DND-41 (cell line): ENCODE measurements at places on chromosomes 12 and 14.

DNA sequence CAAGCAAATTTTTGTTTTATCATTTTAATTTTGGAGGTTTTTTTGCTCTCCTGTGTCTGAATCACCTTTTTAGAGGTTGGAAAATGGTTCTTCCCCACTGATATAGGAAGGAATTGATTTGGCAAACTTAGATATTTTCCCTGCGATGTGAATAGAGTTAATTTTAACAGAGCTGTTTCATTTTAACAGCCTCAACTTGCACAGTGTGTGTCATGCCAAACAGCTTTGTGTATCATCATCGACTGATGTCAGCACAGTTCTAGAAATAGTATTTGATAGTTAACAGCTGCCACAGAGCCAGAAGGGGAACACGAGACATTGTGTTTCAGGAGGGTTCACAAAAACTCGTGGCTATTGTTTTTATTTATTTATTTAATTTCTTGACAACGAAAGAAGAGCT lies 243.1 kb upstream of the FOXN3 start:
- H3K4me1 ChIP-seq, result no peaks in the 10 kb centered on the region
- H3K36me3 ChIP-seq, result no peaks in the 10 kb centered on the region
- H3K27me3 ChIP-seq, result no peaks in the 10 kb centered on the region
- H3K27ac ChIP-seq, result no peak overlapping the region

- H3K36me3 ChIP-seq, result peaks cover under 1% of the 10 kb centered on the region; the same call in 1 of the 2 replicates
- no peak overlapping the region for H3K27ac ChIP-seq
- peaks cover 34% of the 10 kb centered on the region for H3K27me3 ChIP-seq
- DNase-seq, result peak; percentile 31
These were observed 3.9 kb downstream of the DDN start for GRCh38 chr12:48995086-48995879.

DNA sequence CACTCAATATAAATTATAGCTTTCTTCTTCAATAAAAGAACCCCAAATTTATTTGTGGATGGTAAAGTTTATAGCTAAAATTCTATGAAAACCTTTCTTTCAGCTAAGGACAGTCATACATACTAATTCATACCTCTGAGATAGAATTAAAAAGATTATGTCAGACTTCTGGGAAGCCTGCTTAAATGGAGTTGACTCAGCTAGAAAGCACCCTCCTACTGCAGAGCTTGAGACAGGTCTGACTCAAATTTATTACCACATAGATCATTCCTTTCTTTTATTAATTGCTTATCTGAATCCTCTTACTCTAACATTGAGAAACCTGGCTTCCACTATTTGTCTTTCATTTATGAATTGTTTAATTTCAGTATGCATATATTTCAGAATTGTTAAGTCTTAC lies 1007.0 kb upstream of the LRFN5 start:
- H3K4me3 ChIP-seq, result no peak overlapping the region
- H3K27ac ChIP-seq, result no peak overlapping the region
- H3K4me1 ChIP-seq, result no peaks in the 10 kb centered on the region
- no peaks in the 10 kb centered on the region for H3K27me3 ChIP-seq
- no peaks in the 10 kb centered on the region for H3K36me3 ChIP-seq

DNA sequence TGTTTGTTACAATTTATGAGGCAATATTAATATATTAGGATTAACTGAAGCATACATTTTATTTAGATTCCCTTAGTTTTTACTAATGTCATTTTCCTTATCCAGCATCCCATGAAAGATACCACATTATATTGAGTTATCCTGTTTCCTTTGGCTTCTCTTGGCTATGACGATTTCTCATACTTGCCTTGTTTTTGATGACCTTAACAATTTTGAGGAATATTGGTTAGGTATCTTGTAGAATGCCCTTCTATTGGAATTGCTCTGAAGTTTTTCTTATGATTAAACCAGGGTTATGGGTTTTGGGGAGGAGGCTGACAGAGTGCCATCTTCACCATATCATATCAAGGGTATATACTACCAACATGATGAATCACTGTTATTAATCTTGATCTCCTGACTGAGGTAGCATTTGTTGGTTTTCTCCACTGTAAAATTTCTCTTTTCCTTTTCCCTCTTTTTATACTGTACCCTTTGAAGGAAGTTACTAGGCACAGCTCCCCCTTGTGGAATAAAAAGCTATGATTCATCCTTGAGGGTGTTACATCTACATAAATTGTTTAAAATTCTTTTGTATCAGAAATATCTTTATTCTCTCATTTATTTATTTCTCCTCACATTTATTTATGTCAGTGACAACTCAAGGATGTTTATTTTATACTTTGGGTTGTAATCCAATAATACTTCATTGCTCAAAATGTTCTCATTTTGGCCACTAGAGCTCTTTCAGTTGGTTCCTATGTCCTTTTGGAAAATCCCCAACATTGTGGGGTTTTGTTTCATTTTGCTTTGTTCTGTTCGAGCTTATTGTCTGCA lies 239.0 kb downstream of the SLC16A7 start:
- no peaks in the 10 kb centered on the region for H3K36me3 ChIP-seq
- no peak overlapping the region for H3K4me3 ChIP-seq
- no peak for DNase-seq
- H3K4me1 ChIP-seq, result no peaks in the 10 kb centered on the region
- no peak overlapping the region for H3K27ac ChIP-seq

- no peaks in the 10 kb centered on the region for H3K27me3 ChIP-seq
- H3K4me3 ChIP-seq, result peak overlapping the region; percentile 89
- H3K27ac ChIP-seq, result peak overlapping the region; percentile 79
- peak; percentile 8 for DNase-seq
These were observed 439 bp downstream of the GOLGA5 start for GRCh38 chr14:92794547-92794941.

- H3K4me1 ChIP-seq, result no peaks in the 10 kb centered on the region
- no peaks in the 10 kb centered on the region for H3K27me3 ChIP-seq
- no peak for DNase-seq
- no peak overlapping the region for H3K27ac ChIP-seq
- H3K36me3 ChIP-seq, result peaks cover 73% of the 10 kb centered on the region
These were observed 51.4 kb downstream of the BDKRB1 start for GRCh38 chr14:96307434-96307833.

DNA sequence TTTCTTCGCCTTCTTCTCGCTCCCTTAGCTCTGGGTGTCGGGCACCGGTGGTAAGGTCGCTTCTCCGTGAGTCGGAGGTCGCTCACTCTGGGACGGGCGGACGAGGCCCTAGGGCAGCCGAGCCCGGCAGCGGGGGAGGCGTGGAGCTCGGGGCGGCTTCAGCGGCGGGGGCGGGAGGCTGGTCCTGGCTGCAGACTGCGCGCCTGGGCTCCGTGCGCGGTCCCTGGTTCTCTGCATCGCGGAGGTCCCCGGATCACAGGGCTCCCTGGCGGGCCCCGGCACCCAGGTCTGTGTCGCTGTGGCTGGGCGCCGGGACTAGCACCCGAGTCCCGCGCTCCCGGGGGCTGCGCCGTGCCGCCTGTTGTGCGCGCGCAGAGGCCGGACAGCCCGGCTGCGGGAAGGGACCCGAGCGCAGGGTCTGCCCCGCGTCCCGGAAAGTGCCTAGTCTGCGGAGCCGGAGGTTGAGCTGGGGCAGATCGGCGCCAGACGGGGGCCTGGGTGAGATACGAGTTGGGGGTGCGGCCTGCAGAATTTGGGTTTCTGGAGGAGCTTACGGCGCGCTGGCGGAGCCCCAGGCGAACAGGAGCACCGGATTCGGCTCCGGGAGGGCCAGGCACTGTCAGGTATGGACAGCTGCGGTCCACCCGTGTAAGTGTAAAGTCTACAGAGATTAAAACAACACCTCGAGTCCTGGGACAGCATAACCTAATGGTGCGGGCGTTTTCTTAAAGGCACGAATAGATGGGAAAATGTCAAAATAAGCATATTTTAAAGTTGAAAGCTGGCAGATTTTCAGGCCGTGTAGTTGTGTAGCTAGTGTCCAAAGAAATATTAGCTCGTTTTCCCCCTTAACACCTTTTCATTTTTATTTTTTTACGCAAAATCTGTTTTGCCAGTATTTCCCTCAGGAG lies 713 bp downstream of the FRMD6 start:
- DNase-seq, result no peak
- H3K27ac ChIP-seq, result peak overlapping the region; percentile 70
- no peaks in the 10 kb centered on the region for H3K36me3 ChIP-seq
- H3K4me1 ChIP-seq, result peaks cover 58% of the 10 kb centered on the region
- peak overlapping the region; percentile 47 for H3K4me3 ChIP-seq

GRCh38 chr14:98163873-98164272 lies 1108.1 kb downstream of the BCL11B start:
- H3K36me3 ChIP-seq, result no peaks in the 10 kb centered on the region
- no peaks in the 10 kb centered on the region for H3K27me3 ChIP-seq
- peaks cover 89% of the 10 kb centered on the region for H3K4me1 ChIP-seq
- H3K27ac ChIP-seq, result peak overlapping the region; percentile 95
- no peak overlapping the region for H3K4me3 ChIP-seq
- peak; percentile 48 for DNase-seq

- no peaks in the 10 kb centered on the region for H3K36me3 ChIP-seq
- H3K27me3 ChIP-seq, result no peaks in the 10 kb centered on the region
- no peak overlapping the region for H3K4me3 ChIP-seq
- DNase-seq, result no peak
- no peaks in the 10 kb centered on the region for H3K4me1 ChIP-seq
- H3K27ac ChIP-seq, result no peak overlapping the region
These were observed 442.5 kb downstream of the CCER1 start for GRCh38 chr12:90512518-90512917.

DNA sequence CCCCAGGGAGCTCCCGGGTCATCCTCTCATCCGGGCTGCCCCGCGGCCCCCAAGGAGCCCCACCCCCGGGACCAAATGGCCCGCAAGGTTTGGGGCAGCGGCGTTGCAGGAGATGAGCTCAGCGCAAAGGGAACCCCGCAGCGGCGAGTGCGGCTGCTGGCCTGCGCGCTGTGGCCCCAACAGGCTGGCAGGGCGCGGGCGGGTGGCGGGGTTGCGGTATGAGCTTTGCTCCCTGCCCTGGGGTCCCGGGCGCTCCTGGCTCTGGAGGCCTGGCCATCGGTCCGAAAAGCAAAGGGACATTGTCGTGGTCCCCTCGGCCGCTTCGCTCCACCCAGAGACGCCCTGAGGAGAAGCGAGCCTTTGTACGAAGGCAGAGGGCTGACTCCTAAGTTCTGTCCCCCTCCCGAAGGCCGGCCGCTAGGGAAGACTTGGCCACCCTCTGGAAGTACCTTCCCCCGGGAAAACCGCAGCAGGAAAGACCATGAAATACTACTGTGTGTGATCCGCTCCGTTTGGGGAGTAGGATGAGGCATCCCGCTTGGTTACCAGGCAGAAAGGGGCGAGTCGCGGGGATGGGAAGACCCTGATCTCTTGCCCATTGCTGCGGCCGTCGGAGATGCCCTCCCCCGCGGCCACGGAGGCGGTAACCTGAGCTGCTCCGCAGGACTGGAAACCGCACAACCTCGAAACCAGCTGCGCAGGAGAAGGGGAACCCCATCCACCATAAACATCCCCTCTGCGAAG lies 620 bp upstream of the NID2 start:
- H3K36me3 ChIP-seq, result no peaks in the 10 kb centered on the region
- H3K4me3 ChIP-seq, result no peak overlapping the region
- no peak for DNase-seq
- peaks cover 10% of the 10 kb centered on the region for H3K4me1 ChIP-seq
- no peak overlapping the region for H3K27ac ChIP-seq

GRCh38 chr12:85676816-85677749 lies 159.1 kb downstream of the RASSF9 start:
- H3K27ac ChIP-seq, result no peak overlapping the region
- H3K36me3 ChIP-seq, result no peaks in the 10 kb centered on the region
- no peaks in the 10 kb centered on the region for H3K4me1 ChIP-seq
- H3K27me3 ChIP-seq, result no peaks in the 10 kb centered on the region
- H3K4me3 ChIP-seq, result no peak overlapping the region
